Dermis blood vessel endothelial cell (primary cell): ENCODE measurements at places on chromosomes 16 and 17. TPM values are rescaled to one million over a fixed set of nuclear protein-coding genes. Genes with fewer than 3 reads are reported as not detected.

DNA sequence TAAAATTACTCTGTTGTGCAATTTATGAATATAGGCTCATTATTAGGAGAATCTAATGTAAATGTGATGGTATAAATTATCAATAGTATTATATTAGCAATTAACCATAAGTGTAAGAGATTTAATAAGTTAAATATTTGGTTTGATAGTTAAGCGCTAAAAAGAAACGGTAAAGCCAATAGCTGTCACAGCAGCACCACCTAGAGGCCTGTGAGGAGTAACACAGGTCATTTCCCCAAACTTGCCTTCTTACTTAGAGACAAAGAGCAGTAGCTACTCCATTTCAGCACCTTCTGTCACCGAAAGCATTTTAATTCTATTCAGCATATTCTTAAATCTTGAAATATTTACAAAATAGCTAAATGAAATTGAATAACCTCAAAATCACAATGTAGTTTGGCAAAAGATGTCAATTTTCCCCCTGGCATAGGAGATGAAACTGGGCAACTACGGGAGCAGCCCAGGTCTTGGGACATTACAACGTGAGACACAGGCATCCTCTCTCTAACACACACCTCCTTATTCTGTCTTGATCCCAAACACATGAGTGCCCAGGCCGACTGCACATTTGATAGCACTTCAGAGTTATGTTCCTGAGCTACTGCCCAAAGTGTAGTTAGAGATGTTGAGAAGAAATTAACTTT, 14.3 kb upstream of the DYNLRB2 start:
- peak; percentile 79 for DNase-seq

GRCh38 chr16:12819126-12820117, 15.7 kb upstream of the CPPED1 start:
- peak; percentile 80 for DNase-seq

DNA sequence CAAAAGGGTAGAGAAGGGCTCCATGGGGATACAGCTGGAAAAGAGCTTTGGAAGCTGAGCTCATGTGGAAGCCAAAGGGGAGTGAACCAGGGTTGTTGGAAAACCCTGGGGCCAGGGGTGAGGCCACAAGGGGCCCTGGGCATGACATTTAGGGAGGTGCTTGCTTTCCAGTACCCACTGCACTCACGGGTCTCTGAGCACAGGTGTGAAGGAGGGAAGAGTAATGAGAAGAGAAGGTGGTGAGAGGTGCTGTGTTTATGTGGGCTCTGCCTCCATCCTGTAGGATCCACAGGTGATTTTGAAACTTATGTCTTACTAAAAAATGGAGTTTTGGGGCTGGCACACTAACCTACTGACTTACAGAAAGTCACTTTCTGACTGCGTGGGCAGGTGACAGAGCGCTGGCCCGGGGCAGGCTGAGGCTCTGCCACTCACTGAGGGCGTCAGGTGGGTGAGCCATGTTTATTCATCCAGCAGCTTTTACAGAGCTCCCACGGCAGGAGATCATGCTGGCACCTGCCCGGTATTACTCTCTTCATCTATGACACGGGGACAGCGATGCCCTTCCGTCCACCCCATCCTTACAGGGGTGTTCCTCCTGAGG, 18.9 kb downstream of the KSR1 start:
- DNase-seq = no peak

DNA sequence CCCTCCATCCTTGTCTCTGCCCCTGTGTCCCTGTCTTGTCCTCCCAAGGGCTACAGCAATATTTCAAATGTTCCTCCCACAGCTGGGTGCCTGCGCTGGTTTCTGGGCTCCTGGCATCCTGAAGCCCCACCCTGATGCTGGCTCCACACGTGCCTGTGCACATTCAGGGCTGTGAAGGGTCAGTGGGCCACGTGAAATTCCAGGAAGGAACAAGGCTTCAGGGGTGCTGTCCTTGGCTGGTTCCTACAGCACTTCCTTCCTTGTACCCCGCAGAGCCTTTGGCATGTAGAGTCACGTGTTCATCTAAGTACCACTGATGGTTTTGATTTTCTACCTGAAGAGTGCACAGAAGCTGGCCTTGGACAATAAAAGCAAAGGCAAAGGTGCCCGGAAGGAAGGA, 57.7 kb upstream of the NLK start:
- DNase-seq = peak; percentile 84

GRCh38 chr16:4307215-4308037, 8.4 kb upstream of the GLIS2 start:
- peak; percentile 86 for DNase-seq

The KRT23 gene
- total RNA-seq = 0.47 and 1.9 TPM in 2 replicates

The CWC25 gene
- 11.7 and 13.1 TPM in 2 replicates for total RNA-seq

DNA sequence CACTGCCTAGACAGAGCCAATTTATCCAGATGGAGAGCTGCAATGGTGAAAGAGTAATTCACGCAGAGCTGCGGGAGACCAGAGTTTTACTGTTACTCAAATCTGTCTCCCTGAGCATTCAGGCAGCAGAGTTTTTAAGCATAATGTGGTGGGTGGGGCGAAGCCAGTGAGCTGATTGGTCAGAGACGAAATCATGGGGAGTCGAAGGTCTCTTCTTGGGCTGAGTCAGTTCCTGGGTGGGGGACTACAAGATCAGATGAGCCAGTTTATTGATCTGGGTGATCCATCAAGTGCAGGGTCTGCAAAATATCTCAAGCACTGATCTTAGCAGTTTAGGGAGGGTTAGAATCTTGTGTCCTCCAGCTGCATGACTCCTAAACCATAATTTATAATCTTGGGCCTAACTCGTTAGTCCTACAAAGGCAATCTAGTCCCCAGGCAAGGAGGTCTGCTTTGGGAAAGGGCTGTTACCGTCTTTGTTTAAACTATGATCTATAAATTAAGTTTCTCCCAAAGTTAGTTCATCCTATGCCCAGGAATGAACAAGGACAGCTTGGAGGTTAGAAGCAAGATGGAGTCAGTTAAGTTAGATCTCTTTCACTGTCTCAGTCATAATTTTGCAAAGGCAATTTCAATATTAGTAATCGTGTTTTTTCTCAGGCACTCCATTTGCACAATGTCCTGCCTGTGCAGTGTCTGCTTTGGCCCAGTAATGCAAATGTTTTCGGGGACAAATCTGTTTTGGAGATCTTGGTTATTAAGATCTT, 27.0 kb downstream of the PIGL start:
- DNase-seq = no peak

- peak; percentile 84 for DNase-seq
These were observed 5.0 kb downstream of the SEC14L1 start for GRCh38 chr17:77145612-77146245.

DNA sequence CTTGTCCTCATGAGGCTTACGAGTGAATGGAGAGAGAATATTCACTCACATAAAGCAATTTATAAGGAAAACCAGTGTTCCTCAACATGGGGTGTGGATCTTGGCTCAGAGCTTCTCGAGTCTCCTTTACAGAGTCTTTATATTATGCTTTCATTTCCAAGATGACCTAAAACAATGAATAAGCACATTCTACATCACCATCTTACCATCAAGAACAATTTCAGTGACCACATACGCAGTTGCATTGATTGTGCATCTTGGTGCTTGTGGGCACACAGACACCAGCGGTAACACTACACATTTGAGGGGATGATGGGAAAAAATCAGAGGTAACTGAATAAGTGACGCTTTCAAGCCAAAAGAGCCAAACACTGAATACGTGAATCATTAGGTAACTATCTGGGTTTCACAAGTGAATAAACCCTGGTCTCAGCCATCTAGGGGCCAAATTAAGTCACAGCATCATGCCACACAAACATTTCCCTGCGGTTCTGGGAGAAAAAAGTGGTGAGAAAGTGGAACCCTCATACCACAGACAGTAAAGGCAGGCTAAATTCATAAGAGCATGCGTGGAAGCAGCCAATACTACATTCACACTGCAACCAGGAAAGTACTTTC, 9.4 kb downstream of the CWC25 start:
- peak; percentile 35 for DNase-seq

The CRYBA1 gene
- total RNA-seq = not detected in 2 replicates

DNA sequence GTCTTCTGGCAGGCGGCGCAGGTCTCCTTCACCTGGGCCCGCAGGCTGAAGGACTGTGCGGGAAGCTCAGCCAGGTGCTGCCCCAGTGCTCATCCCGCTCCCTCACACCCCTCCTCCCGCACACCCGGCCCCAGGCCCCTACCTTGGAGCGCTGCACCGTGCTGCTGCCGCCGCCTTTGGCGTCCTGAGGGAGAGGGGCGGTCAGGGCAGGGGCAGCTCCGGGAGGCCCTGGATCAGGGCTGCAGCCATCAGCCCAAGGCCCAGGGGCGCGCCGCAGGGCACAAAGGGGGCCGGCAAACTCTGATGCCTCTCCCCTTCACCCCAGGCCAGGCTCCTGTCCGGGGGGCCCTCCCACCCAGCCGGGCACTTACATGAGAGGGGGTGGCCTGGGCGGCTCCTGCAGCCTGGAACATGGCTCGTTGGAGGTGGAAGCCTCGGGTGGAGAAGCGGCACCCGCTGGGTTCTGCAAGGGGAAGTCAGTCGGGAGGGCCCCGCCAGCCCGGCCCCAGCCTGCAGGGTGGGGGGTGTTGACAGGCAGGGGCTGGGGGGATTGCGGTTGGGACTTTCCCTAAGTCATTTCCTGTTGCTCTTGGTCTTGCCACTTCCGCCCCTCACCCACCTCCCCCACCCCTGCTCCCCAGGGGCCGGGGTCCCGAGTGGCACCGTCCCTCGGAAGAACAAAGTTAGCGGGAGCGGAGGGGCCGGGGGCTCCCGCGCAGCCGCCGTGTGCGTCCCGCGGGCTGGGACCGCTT, 863 bp downstream of the LIMD2 start:
- DNase-seq = peak; percentile 55

DNA sequence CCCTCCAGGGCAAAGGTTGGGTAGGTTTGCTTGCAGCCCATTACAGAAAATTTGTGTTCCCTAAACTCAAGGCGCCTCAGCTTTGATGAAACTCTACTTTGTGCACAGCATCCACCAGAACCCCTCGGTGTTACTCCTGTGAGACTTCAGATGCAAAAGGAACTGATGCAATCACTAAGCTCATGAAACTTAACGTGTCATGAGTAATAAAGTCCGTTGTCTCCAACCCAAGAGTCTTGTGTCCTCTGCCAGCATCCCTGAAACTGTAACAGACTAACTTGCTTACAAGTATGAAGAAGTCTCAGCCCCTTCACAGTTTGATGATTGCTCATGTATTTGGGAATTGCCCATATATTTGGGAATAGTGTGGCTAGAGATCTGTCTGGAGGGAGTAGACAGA, 74.8 kb upstream of the MARCHF10 start:
- no peak for DNase-seq

DNA sequence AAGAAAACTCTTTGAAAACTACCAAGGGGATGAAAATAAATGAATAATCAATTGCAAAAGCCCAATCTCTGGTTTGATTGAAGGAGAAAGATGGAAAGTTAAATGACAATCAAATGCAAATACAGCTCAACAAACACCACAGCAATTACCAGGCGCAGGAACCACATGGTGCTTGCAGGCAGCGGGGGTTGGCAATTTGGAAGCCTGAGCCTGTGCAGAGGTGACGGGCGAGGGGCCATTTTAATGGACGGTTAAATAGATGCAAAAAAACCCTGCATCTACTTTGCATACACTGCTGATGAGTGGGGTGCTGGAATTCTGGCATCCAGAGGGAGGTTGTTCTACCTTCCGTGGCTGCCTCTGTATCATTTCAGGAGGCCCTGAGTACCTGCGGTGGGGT, 4.8 kb upstream of the SEZ6 start:
- DNase-seq = no peak

The GNPTG gene
- total RNA-seq = 40.3 and 49.9 TPM in 2 replicates

The TBX2 gene
- total RNA-seq = 0.09 and 0.34 TPM in 2 replicates

DNA sequence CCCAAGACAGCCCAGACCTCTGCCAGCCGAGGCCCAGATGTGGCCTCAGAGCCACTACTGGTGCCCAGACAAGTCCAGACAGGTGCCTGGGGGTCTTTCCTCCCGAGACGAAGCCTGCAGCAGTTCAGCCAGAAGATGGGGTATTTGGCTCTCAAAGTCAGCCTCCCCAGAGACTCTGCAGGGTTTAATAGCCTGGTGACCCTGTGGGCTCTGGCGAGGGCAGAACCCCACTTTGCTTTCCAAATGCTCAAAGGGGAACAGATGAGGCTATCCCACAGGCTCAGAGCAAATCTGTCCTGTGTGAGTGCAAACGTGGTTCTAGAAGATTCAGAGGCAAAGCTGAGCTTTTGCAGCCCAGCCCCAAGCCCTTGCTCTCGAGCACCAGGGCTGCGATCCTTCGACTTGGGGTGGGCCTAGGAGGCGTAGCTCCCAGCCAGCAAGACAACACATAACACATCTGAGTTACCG, 236.0 kb downstream of the MRTFB start:
- no peak for DNase-seq

The ZG16B gene
- total RNA-seq = 0.19 and 0.68 TPM in 2 replicates

GRCh38 chr17:83155128-83156121, 76.0 kb downstream of the METRNL start:
- peak; percentile 93 for DNase-seq

- DNase-seq = no peak
These were observed 327.9 kb downstream of the HS3ST4 start for GRCh38 chr16:26019381-26020242.

The KIF18B gene
- total RNA-seq = 1.4 and 7.3 TPM in 2 replicates

- no peak for DNase-seq
These were observed 19.3 kb downstream of the TMEM11 start for GRCh38 chr17:21194703-21195102.

The FBXL16 gene
- total RNA-seq = 0.05 TPM in 1 of 2 replicates, not detected in the other

The SLFN12 gene
- total RNA-seq = 63.5 and 75.6 TPM in 2 replicates

GRCh38 chr17:35949401-35949800, 5.9 kb upstream of the LYZL6 start:
- no peak for DNase-seq

DNA sequence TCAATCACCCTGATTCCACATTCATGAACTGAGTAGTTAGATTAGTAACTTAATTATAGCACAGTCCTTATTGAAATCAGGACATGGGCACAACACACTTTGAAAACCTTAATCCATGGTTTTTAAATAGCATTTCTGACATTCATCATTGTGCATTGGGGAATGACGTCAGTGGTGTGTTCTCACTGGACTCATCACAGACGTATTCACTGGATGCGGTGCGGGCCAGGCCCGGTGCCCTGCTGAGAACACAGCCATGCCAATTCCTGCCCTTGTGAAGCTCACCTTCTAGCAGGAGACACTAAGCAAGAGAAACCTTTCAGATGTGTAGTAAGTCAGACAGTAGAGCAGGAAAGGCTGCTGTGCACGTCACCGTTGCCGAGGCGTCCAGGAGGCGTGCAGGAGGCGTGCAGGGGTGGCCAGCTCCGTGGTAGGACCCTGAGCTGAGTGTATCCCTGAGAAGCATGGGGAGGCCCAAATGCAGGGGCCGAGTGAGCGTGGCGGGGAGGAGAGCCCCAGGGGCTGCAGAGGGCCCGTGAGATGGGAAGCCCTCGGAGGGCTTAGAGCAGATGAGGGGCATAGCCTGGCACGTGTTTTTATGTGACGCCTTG, 12.9 kb downstream of the BANP start:
- peak; percentile 52 for DNase-seq

- no peak for DNase-seq
These were observed 51.3 kb downstream of the MEAK7 start for GRCh38 chr16:84453061-84453752.

DNA sequence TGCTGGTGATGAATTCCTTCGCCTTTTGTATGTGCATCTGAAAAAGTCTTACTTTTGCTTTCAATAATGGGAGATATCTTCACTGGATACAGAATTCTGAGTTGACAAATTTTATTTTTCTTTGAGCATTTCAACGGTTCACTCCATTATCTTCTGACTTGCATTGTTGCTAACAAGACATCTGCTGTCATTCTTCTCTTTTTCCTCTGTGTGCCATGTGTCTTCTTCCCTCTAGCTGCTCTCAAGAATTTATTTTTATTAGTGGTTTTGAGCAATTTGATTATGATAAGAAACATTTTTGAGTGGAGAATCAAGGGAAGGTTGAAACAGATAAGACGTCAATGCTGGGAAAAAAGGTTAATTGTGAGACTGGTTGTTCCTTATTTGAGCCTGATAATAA, 471.8 kb downstream of the CDH13 start:
- no peak for DNase-seq

- DNase-seq = no peak
These were observed 10.1 kb downstream of the MPO start for GRCh38 chr17:58270476-58271215.
